ENCODE measurements at places on chromosomes 2 and 18.

DNA sequence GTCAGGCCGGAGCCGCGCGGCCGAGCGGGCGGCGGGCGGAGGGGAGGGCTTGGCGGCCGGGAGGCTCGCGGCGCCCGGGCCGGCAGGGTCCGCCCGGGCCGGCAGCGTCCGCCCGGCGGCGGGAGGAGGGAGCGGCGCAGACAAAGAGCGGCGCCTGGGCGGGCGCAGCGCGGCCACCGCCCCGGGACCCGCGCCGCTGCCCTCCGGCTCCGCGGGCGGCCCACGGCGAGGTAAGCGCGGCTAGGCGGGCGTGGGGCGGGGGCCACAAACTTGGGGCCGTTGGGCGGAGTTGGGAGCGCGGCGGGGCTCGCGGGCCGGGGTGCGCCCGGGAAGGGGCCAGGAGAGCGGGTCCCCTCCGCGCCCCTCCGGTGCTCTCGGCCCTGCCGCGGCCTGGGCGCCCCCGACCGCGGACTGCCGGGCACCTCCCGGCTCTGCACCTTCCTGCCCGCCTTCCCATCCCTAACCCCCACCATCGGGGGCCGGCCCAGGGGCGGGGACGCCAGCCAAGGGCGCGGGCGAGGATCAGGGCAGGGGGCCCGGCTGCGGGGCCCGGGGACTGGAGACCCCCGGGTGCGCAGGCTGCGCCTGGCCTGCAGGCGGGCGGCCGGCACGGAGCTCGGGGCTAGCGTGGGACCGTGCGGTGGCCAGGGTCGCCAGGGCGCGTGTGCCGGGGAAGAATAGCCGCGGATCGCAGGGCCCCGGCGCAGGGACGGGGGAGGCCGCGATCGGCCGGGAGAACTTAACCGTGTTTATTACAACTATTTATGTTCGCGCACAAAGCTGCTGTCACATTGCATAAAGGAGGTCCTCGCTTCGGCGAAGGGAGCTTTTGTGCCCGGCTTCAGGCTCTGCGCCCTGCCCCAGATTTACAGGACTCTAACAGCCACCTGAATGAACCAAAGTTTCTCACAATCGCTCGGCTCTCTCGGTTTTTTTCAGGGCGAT, at the start of gene NCK2:
Gene NCK2, plus strand, starts transcription at position 4 of the 945 bp plus-strand sequence. CDS start 110,152 bp downstream, outside the sequence.
- no peak for DNase-seq

DNA sequence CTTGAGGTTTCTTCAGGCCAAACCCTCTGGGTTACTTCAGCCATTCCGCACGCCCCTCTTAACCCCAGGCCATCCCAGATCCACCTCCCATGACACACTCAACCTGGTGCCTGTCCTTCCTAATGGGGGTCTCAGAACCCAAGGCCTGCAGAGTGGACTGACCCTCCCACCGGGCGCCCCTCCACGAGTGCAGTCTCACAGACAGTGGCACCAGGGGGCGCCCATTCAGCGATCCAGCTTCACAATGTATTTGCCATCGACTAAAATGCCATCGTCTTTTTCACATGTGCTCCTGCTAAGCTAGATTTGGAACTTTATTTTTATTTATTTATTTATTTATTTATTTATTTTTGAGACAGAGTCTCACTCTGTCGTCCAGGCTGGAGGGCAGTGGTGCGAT, 38.5 kb downstream of the INPP5D start:
- no peak for DNase-seq

DNA sequence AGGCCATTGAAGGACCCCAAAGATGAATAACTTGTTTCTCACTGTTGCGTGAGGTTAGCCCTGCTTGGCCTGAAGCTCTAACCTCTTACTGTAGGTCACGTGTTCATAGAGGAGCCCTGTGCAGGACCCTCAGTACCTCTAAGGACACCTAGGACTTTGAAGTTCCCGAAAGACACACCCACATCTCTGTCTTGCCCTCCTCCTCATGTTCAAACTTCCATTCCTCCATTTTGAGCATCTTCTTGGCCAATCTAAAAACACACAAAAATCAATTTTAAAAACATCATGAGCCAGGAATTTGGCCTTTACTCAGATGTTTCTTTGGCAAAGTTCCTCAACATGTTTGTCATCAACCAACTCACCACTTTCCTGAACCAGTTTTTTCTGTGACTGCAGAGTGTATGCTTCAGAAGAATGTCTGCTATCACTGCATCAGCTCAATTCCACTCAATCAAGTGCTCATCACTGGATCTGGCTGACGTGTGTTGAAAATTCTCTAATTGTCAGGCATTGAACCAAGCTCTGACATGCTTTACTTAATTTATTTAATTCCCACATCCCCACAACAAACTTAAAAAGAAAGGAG, 101.6 kb downstream of the AP1S3 start:
- no peak for DNase-seq

DNA sequence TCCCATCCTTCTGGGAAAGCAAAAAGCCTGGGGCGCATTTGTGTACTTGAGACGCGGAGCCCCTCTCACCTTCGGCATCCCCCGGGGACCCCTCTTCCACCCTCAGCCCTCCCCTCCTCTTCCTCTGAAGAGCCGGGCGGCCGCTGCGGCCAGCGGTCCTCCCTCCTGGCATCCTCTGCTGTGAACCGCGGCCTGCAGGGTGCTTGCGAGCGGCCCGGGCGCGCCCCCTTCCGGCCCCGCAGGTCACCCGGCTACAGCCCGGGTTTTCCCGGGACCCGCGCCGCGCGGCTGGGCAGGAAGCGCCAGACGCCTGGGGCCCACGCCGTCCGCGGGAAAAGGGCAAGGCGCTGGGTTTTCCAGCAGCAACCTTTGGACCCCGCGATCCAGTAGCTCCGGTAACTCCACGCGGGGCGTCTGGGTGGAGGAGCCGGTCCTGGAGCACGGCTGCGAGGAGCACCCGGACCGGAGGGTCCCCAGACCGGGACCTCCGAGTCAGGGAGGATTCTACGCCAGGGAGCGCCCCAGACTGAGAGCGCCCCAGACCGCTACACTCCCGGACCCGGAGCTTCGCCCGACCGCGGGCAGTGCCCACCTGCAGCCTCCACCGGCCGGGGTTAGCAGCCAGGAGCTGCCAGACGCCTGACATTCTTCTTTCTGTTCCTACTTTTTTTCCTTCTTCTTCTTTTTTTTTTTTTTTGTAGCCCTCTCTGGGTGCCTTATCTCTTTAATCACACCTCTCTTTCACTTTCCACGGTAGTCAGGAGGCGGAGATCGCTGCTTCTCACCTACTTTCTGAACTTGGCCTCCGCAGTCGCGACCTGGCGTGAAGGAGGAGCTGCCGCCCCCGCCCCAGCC, at the start of gene IL18R1:
Gene IL18R1, plus strand, starts transcription at position 271 of the 855 bp plus-strand sequence. CDS start 6,865 bp downstream, outside the sequence.
- DNase-seq = peak; percentile 58

DNA sequence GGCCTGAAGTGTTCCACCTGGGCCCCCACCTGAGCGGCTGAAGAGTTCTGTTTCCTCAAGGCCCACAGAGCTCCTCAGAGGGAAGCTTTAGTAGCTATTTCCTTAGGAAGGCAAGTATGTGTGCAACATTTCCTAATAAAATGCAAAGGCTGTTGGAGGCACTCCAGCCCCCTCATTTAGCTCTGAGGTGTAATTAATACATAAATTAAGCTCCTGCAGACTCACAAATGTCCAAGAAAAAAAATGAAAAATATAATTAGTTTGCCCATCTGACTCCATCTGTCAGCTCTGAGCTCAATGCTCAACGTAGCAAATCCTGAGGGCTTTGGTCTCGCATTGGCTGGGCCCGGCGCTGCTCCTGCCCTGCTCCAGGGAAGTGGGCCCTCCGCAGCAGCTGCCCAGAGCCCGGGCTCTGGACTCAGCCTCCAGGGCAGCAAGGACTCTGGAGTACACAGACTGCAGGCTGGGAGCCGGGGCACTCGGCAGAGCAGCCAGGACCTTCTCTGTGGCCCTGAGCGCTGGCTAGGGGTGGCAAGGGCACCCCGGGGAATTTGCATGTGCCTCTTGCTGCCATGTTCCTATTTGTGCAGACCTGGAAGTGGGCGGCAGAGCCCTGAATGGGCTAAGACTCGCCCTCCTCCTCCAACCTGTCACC, 23.4 kb upstream of the C1QL2 start:
- DNase-seq = no peak

GRCh38 chr2:231960810-231961348, 634 bp upstream of the DIS3L2 start:
- DNase-seq = peak; percentile 10

GRCh38 chr2:232363784-232364615, 14.6 kb upstream of the ALPP start:
- DNase-seq = no peak

DNA sequence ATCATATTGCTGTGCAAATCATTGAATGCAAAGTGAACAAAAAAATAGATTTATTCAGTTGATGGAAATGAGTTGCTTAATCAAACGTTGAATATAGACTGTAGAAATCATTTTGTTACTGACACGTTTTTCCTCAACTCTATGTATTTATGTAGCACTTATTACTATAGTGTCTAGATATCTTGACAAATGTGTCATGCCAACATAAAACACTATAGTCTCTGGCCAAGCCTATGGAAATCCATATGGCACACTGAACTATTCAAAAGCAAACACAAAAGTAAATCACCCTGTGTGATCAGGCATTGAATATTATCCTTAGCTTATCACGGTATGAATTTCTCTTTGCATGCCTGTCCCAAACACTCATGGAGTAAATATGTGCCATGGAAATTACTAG, 131.3 kb downstream of the ZNF804A start:
- DNase-seq = no peak

DNA sequence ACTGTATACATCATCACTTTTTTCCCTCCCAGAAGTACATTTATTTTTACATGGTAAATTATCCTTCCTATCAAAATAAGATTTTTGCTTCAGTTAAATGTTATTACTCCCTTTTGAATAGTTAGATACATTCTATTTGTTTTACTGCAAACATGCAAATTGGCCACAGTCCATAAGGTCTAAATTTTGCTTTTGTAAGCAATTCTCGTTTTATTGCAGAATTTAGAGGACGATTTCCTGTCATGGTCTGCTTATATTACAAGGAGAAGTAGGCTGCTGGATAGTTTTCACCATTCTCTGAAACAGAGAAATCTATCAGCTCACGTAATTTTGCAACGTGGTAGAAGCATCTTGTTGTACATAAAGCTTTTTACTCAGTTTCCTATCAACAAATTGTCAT, 1632.5 kb downstream of the LRP1B start:
- DNase-seq = no peak

DNA sequence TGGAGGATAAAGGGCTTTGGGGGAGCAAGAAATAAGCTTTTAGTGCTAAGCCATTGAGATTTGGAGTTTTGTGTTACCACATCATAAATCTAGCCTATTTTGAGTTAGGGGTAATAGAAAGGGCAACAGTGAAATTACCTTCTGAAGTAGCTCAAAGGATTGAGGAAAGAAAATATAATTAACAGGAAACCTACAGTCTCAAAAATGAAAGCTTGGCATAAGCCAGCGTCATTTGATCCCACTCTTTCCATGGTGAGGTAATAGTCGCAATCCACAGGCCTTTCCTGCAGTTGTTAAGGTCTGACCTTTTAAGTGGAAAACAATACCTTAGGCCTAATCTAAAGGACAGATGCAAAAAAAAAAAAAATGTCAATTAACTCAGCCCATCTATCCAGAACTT, 182.7 kb downstream of the UXS1 start:
- no peak for DNase-seq

DNA sequence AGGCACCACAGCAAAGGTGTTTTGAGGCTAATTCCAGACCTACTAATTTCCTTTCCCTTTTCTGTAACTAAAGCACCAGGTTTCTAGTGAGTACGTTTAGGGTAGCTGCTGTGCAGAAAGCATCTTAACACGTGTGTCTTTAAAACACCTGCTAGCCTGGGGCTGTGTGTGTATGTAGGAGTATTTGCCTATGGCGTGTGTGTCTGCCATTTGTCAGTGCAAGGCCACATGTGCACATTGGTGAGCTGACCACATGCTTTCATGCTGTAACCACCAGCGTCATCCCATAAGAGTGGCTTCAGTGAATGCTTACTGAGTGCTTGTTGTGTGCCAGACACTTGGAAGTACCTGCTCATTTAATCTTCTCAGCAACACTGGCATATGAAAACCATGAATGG, 241.6 kb downstream of the SEPTIN10 start:
- no peak for DNase-seq

DNA sequence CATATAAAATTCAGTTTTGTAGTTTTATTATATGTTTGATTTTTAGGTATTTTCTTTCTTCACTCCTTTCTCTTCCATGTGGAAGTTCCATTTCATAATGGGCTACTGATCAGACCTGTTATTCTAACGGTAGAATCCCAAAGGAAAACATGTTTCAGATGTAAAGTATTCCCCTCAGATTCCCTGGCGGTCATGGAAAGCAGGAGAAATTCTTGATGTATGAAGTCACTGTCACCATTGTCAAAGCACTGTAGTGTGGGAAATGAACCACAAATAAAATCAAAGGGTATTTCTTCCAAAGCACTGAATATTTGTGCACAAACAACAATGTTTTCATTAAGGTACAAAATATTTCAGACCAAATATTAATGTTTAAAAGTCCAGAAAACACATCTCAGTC, 237.3 kb upstream of the KLHL14 start:
- no peak for DNase-seq

DNA sequence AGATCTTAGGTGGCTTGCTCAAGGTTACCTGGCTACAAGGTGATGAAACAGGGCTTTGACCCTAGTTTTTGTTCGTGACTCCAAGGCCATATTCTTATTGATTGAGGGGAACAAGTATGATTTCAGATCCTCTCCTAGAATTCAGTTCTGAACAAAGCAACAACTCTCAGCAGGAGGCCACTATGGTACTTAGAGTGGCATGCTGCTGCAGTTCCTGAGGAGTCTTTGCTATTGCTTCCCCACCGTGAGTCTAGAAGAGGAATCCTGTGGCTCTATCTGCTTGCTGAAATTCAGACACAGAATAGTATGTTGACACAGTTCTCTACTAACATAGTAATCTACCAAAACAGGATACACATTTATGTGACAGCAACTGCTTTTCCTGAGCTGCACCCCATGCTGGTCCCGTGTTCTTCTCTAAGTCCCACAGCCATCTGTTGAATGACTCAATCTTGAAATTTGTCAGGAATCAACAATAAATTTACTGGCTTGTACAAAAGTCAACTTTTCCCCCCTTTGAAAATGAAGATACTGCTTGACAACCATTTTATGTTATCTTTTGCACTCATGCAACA, 4.1 kb downstream of the TGFBRAP1 start:
- DNase-seq = no peak

DNA sequence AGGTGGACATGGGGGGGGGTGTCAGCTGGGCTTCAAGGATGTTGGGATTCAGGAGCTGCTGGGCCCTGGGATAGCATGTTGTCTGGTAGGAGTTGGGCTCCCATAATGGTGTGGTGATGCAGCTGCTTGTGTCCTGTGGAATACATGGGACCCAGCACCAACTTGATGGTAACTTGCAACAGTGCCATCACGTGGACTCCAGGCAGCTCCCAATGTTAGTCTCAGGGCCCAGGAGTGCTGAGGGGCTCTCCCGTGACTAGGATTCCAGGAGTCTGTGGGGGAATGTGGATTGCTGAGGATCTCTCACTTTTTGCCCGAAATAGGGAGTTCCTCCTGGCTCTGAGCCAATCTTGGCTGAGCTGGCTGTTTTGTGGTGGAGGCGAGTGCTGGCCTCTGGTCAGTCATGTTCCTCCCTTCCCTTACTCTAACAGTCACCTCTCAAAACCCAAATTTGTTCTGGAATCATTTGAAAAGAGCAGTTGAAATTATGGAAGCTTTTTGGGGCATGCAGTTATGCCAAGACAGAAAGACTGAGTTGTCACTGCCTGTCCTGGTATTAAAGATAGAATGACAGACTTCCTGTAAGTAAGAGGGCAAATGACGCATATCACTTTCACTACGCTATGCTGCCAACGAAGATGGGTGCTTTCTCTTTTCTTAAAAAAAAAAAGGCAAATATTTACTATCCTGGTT, 607.1 kb downstream of the ADCYAP1 start:
- no peak for DNase-seq

GRCh38 chr18:36650266-36650665, 178.5 kb downstream of the TPGS2 start:
- no peak for DNase-seq

- no peak for DNase-seq
Observed at GRCh38 chr2:26613241-26614215, 27.6 kb downstream of the CIB4 start.
